Glomerular endothelial cell (primary cell): ENCODE measurements at places on chromosomes 5 and 9. TPM values are rescaled to one million over a fixed set of nuclear protein-coding genes. Genes with fewer than 3 reads are reported as not detected.

Gene SPOCK1
- total RNA-seq: 11.8 and 24.4 TPM in 2 replicates

Gene CDH12
- not detected in 2 replicates for total RNA-seq

Gene RGS7BP
- total RNA-seq: 23.9 and 24.1 TPM in 2 replicates

Gene SHOC1
- 0.06 TPM in 1 of 2 replicates, not detected in the other for total RNA-seq

Gene FIBCD1
- 0.05 TPM in 1 of 2 replicates, not detected in the other for total RNA-seq

Gene CATSPER3
- not detected in 2 replicates for total RNA-seq

Gene ALDOB
- not detected in 2 replicates for total RNA-seq

Gene NUP214
- total RNA-seq: 19.4 and 36.9 TPM in 2 replicates

Gene LCN6
- not detected in 2 replicates for total RNA-seq

Gene VCP
- 317 and 380 TPM in 2 replicates for total RNA-seq

Gene PKD2L2
- not detected in 2 replicates for total RNA-seq

Gene DIPK1B
- total RNA-seq: 153 and 247 TPM in 2 replicates
